ENCODE measurements at places on chromosomes 7 and 10. TPM values are rescaled to one million over a fixed set of nuclear protein-coding genes. Genes with fewer than 3 reads are reported as not detected.
A peak's percentile ranks its signal among the peaks of the same experiment; 100 is the strongest.

FEZF1 gene
- total RNA-seq, result not detected

TMEM236 gene
- total RNA-seq, result under 0.01 TPM

- H3K27ac ChIP-seq, result no peak overlapping the region
- no peak overlapping the region for H3K4me3 ChIP-seq
- H3K27me3 ChIP-seq, result no peaks in the 10 kb centered on the region
- no peaks in the 10 kb centered on the region for H3K4me1 ChIP-seq
- no peak for DNase-seq
Observed at GRCh38 chr10:97243836-97244235, 48.6 kb downstream of the ARHGAP19 start.

DNA sequence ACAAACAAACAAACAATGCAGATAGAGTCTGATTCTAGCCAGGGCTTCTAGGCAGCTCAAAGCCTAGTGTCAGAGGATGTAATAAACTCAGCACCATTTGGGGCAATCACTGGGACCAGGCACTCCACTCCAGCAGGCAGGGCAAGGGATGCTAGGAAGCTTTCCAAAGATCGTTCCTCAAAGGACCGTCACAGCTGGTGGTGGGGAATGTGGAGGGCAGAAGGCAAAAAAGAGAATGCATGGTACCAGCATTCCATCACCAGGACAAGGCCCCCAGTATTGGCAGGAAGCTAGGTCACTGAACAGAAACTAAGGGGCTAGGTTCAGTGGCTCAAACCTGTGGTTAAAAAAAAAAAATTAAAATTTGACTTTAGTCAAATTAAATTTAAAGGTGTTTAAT, 94.2 kb downstream of the CUL2 start:
- no peaks in the 10 kb centered on the region for H3K36me3 ChIP-seq
- DNase-seq, result no peak
- H3K27ac ChIP-seq, result no peak overlapping the region
- peaks cover 4% of the 10 kb centered on the region for H3K4me1 ChIP-seq
- no peaks in the 10 kb centered on the region for H3K27me3 ChIP-seq

GRCh38 chr10:6218692-6219493, 16.2 kb downstream of the PFKFB3 start:
- H3K27ac ChIP-seq, result peak overlapping the region; percentile 72
- H3K4me3 ChIP-seq, result peak overlapping the region; percentile 19
- H3K4me1 ChIP-seq, result peaks cover 12% of the 10 kb centered on the region
- DNase-seq, result peak; percentile 98
- H3K27me3 ChIP-seq, result no peaks in the 10 kb centered on the region

TMEM140 gene
- 13.8 TPM for total RNA-seq

SUN3 gene
- total RNA-seq, result not detected

DNA sequence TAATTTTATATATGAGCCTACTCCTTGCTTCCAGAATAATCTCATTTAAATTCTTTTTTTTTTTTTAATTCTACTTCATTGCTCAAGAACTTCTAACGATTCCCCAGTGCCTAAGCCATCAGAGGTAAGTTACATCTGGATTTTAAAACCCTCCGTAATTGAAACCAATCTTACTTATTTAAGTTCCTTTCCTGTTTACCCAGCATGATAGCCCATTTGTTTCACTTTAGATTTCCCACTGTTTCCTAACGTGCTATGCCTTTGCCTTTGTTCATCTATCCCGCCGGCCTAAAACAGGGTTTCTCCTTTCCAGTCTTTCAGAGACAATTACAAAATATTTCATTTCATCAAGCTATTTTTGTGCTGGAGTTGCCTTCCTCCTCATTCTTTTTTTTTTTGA, 75.8 kb upstream of the ETV1 start:
- no peak overlapping the region for H3K27ac ChIP-seq
- H3K4me1 ChIP-seq, result no peaks in the 10 kb centered on the region
- H3K27me3 ChIP-seq, result no peaks in the 10 kb centered on the region
- H3K36me3 ChIP-seq, result no peaks in the 10 kb centered on the region
- no peak overlapping the region for H3K4me3 ChIP-seq

CPA2 gene
- total RNA-seq, result not detected

DNA sequence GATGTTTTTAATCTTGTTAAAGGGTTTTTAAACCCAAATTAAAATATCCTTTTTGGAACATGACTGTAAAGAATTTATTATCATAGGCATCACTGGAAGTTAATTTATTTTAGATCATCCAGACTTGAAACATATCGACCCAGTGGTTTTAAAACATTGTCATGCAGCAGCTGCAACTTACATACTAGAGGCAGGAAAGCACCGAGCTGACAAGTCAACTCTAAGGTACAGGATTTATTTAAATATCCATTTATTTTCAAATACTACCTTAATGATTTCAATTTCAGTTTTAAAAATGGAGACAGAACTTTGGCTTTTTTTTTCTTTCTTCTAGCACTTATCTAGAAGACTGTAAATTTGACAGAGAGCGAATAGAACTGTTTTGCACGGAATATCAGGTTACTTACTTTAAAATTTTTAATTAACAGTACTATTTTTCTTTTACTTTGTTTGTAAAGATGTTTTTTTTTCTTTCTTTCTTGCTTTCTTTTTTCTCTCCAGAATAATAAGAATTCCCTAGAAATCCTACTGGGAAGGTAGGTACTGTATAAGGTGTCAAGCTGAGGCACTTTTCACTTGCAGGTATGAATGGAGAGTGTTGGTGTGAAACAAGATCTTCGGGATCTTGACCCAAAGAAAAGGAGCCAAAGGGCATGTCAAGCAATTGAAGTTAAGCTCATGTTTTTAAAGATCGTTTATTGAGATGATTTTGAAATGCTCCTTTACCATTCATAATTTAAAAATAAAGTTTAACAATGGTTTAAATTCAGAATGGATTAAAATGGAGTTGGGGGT, 1.8 kb downstream of the COMMD3 start:
- peaks cover 22% of the 10 kb centered on the region for H3K4me1 ChIP-seq
- H3K27ac ChIP-seq, result no peak overlapping the region
- H3K36me3 ChIP-seq, result no peaks in the 10 kb centered on the region

DNA sequence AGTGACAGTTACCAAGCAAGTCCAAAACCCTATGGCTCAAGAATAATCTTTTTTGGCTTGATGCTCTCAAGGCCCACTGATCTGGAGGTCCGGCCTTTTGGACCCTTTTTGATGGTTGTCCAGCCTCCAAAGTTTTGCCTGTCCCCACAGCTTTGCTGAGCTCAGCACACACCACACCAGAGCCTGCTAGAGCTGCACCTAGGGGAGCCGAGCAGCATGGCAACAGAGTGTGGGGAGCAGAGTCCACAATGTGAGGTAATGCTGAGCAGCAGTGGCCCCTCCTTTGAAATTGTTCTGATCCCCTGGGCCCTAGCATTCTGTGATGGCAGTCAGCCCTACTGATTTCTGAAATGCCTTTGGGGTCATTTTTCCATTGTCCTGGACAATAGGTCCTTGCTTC, 9.3 kb downstream of the GIMAP7 start:
- no peaks in the 10 kb centered on the region for H3K4me1 ChIP-seq
- H3K27me3 ChIP-seq, result no peaks in the 10 kb centered on the region
- no peaks in the 10 kb centered on the region for H3K36me3 ChIP-seq
- H3K27ac ChIP-seq, result no peak overlapping the region

DNA sequence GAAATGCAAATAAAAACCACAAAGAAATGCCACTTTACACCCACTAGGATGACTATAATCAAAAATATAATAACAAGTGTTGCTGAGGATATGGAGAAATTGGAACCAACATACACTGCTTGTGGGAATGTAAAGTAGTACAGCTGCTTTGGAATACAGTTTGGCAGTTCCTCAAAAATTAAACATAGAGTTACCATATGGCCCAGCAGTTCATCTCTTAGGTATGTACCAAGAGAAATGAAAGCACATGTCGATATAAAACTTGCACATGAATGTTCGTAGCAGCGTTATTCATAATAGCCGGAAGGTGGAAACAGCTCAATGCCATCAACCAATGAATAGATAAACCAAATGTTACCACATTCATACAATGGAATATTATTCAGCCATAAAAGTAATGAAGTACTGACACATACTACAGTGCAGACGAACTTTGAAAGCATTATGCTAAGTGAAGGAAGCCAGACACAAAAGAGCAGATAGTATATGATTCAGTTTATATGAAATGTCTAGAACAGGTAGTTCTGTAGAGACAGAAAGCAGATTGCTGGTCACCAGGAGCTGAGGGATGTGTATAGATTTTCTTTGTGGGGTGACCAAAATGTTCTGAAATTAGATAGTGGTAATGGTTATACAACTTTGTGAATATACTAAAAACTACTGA, 12.4 kb downstream of the BCAP29 start:
- no peak overlapping the region for H3K4me3 ChIP-seq
- peaks cover 10% of the 10 kb centered on the region for H3K36me3 ChIP-seq
- H3K27me3 ChIP-seq, result no peaks in the 10 kb centered on the region

DNA sequence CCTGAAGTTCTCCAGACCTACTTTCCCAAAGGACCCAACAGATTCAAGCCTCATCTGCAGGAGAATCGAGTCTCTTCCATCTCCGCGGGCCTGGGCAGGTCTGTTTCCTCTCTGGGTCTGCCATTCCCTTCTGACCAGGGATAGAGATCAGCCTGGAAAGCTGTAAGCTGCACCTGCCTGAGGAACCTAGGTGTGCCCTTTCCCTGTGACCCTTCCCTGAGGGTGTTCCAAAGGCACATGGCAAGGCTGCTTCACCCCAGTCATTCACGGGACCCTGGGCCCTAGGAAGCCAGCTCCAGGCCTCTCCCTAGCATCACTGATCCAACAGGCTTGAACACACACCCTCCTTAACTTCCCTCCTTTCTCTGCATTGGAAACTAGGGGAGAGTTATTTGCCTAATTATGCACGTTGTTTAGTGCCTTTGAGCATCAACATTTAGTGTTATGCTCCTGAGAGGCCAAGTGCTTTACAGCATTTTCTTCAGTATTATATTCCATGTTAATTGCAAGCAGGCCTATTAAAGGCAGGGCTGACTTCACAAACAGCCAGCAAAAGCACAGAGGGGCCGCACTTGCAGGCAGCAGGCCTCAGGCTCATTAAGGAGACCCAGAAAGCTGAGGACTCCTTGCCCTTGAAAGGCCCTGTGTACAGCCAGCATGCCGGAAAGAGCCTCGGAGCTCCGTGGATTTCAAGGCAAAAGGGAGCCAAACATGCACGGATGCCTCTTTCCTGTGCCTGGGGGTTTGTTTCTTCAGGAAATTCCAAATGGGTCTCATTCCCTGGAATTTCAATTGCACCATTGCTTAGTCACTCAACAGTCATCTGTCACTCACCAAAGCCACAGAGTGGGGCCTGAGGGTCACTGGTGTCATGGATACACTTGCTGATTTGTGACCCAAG, 91.0 kb upstream of the FAM20C start:
- no peak overlapping the region for H3K4me3 ChIP-seq
- peak; percentile 65 for DNase-seq
- peaks cover 19% of the 10 kb centered on the region for H3K4me1 ChIP-seq
- H3K27me3 ChIP-seq, result no peaks in the 10 kb centered on the region
- no peaks in the 10 kb centered on the region for H3K36me3 ChIP-seq
- H3K27ac ChIP-seq, result no peak overlapping the region

Data from osteoblast (primary cell).